ENCODE measurements at places on chromosomes 6 and 20.
A peak's percentile ranks its signal among the peaks of the same experiment; 100 is the strongest.

- no peak for DNase-seq
Observed at GRCh38 chr6:10883312-10884244, 1.7 kb upstream of the GCM2 start.

GRCh38 chr20:63274381-63275228, 2.0 kb downstream of the ARFGAP1 start:
- DNase-seq, result no peak

DNA sequence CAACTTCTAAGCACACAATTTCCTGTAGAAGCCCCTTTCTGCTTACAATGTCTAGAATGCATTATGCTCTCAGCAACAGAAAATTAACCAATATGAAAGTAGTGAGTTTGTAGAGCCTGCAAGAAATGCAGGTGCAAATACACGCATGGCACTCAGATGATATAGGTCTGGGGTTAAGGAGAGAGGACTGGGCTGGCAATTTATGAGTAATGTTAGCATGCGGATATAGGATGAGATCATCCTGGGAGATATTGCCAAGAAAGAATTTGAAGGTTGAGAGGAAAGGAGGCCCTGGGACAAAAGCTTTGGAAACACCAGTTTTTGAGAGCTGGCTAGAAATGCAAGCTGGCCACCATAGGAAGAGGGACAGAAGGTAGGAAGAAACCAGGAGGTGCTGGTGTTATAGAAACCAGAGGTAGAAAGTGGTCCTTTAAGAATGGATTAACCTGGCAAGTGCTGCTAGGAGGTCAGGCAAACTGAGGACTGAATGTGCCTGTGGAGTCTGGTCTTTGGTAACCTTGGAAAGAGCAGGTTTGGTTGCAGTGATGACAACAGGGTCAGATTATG, 183.2 kb upstream of the MYLIP start:
- peak; percentile 83 for DNase-seq

GRCh38 chr6:148650941-148651505, 95.8 kb upstream of the UST start:
- no peak for DNase-seq

GRCh38 chr6:137903274-137903932, 36.3 kb downstream of the TNFAIP3 start:
- DNase-seq, result no peak

DNA sequence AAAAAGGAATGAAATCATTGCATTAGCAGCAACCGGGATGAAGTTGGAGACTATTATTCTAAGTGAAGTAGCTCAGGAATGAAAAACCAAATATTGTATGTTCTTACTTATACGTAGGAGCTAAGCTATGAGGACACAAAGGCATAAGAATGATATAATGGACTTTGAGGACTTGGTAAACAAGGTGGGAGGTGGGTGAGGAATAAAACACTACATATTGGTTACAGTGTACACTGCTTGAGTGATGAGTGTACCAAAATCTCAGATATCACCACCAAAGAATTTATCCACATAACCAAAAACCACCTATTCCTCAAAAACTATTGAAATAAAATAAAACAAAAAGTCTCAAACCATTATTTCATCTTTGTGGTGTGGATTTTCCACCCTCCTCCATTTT, 593.5 kb downstream of the TENT5A start:
- no peak for DNase-seq

- DNase-seq, result peak; percentile 50
Observed at GRCh38 chr20:50980851-50981713, 22.5 kb downstream of the MOCS3 start.

GRCh38 chr6:17656092-17656491, 50.6 kb downstream of the NUP153 start:
- no peak for DNase-seq

DNA sequence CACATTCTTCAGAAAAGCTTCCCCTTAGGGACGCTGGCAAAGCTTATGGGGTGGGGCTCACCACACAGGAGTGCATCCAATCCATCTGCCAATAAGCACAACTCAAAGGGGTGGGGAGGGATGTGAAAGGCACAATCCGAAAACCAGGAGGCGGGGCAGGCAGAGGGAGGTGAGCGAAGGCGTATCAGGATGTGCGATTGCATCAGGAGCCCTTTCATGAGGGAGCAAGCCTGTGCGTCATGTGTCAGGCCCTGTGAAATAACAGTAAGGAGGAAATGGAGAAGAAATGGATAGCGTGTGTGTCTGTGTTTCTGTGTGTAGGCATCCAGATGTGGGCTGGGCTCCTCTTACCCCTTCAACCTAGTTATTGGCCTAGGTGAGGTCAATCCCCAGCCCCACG, 382.4 kb upstream of the CDH4 start:
- DNase-seq, result no peak

- DNase-seq, result no peak
Observed at GRCh38 chr20:59723108-59723500, 118.8 kb downstream of the PHACTR3 start.

- DNase-seq, result peak; percentile 98
Observed at GRCh38 chr6:137853569-137854213, 13.4 kb upstream of the TNFAIP3 start.

- DNase-seq, result peak; percentile 33
Observed at GRCh38 chr6:152267967-152268845, 369.0 kb downstream of the SYNE1 start.

GRCh38 chr20:29452186-29452585, 1805.3 kb upstream of the DEFB115 start:
- DNase-seq, result no peak

DNA sequence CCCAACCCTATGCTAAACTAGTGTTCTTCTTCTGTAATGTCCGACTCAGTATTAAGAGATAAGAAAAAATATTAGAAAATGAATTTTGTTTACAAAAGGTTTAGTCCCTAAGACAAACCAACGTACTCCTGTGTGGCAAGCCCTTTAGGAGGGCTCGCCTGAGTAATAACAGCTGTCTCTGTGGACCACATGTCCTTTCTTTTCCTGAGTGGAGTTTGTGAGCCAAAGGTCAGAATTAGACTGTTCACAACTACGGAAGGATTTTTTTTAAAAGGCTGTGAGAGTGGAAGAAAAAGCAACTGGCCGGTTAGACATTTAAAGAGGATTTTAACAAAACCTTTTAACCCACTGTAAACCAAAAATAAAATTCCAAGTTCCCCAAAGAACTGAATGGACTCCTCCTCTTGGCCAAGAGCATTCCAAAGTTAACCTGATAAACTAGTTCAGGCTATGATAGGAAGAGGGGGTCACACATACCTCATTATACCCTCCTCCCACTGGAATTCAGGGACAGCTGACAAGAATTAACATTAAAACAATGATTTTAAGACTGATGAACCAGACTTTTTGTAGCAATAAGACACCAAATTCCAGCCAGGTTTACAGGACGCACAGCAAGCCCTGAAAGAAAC, 43.5 kb downstream of the FAM184A start:
- no peak for DNase-seq

GRCh38 chr20:48657426-48658197, 170.2 kb downstream of the PREX1 start:
- peak; percentile 55 for DNase-seq

DNA sequence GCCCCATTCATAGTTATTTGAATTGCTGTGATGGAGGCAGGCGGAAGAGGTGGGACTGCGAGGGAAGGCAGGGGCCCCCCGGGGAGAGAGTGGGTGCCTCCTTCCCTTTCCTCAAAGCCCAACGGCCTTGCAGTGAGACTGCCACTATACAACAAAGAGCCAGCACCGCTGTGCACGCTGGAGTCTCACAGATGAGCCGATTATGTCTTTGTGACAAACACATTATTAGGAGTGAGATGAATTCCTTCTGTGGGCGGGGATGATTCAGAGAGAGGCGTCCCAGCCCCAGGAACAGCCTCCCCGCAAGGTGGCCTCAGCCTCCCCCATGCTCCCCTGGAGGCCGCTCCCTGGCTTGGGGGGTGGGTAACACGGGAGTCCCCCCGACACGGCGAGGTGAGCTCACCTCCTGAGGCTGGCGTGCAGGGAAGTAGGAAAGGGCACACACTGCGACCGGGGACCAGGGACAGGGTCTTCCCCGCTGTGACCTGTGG, 26.7 kb downstream of the NTSR1 start:
- no peak for DNase-seq

DNA sequence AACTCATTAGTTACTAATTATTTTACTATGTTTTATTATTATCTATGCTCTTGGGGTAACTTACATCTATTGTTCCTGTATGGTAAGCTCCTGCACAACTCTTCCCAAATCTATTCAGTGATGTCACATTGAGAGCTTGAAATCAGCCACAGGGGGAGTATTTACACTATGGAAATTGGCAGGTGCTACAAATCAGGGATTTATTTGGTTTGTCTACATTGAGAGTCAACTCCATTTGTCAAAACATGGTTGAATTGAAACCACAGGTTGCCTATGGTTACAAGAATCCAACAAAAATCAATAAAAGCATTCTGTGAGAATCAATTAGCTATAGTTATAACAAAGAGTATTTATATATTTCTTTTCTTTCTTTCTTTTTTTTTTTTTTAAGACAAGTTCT, 3.9 kb upstream of the FITM2 start:
- no peak for DNase-seq

DNA sequence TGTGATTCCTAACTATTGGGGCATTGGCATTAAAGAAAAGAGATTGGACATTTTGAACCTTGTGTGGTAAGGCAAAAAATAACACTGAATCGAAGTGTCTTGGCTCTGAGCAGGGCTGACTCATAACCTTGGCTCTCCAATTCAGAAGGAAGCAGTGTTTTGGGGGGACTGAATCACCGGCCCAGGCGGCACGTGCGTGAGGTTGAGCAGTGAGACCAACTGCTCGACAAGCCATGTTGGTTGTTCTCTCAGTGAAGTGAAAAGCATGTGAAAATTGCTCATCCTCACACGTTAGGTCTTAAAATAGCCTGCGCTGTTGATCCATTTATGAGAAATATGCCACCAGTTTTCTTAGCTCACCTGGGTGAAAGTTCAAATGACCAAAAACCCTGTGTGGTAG, 137.8 kb upstream of the SPACA1 start:
- peak; percentile 79 for DNase-seq

- DNase-seq, result no peak
Observed at GRCh38 chr6:113584767-113585166, 272.4 kb upstream of the MARCKS start.

GRCh38 chr6:126152372-126152745, 166.0 kb downstream of the TRMT11 start:
- no peak for DNase-seq

DNA sequence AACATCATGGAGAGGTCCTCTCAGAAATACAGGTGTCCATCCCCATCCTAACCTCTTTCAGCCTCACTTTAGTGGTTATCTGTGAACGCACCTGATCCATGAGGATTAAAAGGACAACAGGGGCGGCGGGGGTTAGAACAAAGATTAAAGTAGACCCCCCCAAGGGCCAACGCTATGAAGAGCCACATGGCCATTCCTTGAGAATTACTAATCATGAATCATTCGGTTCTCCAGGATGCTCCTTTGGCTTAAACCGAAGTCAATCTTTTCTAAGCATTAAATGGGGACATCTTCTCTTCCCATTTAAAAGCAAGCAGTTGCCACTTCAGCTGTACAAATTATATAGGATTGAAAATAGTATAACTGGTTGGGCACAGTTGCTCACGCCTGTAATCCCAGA, 212.4 kb downstream of the GMPR start:
- no peak for DNase-seq

- DNase-seq, result no peak
Observed at GRCh38 chr6:119738425-119738824, 388.9 kb upstream of the MAN1A1 start.

DNA sequence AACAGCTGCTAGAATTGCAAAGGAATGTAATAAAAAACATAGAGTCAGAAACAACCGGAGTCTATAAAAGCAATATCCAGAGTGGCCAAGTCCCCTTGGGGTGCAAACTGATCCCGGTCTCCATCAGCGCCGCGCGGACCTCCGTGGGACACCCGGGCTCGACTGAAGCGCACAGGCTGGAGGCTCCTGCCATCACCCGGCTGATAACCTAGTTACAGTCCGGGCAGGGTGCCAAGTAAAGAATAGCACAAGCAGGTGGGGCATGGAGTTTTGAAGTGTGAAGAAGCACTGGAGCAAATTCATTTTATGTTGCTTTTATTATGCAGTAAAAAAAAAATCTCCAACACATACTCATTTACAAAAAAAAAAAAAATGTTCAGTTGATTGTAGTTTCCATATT, 205.1 kb upstream of the GMDS start:
- peak; percentile 23 for DNase-seq

- DNase-seq, result no peak
Observed at GRCh38 chr6:113048741-113049140, 701.6 kb downstream of the RFPL4B start.

GRCh38 chr6:157983406-157984119, 1.9 kb downstream of the SYNJ2 start:
- no peak for DNase-seq

DNA sequence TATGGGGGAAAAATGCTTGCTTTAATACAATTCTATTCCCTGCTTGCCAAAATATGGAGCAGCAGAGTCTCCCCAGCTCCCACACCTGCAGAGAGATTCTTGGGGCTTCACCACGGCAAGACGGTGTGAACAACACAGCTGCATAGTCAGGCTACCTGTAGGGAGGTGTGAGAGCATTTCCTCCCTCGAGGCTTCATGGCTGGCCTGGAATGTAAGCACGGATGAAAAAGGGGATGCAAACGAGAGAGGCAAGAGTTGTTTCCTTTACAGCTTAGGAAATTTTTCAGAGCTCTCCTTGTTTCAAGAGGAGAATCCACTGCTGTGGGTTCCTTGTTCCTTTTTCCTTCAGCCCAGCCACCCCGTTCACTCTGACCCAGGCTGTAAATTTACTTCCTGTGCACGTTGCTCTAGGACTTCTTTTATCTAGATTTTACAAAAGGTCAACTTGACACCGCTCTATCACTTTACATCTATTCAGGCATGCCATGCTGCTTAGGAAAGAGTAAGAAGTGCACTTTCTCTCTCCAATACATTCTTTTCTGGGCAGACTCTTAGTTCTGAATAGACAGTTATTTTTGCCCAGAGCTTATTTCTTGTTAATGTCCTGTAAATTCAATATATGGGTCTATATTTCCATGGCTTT, 197.1 kb downstream of the KHDC1L start:
- no peak for DNase-seq

DNA sequence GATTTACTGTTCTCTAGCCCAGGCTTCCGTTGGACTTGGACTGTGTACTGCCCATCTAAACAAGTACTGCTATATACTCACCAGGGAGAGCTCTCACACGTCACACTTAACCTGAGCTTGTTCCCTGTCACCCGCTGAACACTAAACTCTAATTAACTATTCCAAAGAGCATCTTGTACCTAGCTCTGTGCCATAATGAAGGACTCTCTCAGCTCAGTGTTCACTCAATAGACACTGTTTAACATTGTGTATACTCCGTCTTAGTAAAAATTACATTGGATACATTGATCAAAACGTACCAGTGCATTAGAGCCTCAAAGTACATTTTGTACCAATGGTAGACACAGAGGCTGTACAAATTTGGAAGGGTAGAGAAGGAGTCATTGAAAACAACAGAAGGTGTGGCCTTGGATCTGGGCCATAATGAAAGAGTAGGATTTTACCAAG, 55.4 kb upstream of the EPHA7 start:
- no peak for DNase-seq
